Cortex of kidney (tissue), 1 donor: ENCODE measurements at places on chromosomes 7 and 10.
A peak's percentile ranks its signal among the peaks of the same experiment; 100 is the strongest.

DNA sequence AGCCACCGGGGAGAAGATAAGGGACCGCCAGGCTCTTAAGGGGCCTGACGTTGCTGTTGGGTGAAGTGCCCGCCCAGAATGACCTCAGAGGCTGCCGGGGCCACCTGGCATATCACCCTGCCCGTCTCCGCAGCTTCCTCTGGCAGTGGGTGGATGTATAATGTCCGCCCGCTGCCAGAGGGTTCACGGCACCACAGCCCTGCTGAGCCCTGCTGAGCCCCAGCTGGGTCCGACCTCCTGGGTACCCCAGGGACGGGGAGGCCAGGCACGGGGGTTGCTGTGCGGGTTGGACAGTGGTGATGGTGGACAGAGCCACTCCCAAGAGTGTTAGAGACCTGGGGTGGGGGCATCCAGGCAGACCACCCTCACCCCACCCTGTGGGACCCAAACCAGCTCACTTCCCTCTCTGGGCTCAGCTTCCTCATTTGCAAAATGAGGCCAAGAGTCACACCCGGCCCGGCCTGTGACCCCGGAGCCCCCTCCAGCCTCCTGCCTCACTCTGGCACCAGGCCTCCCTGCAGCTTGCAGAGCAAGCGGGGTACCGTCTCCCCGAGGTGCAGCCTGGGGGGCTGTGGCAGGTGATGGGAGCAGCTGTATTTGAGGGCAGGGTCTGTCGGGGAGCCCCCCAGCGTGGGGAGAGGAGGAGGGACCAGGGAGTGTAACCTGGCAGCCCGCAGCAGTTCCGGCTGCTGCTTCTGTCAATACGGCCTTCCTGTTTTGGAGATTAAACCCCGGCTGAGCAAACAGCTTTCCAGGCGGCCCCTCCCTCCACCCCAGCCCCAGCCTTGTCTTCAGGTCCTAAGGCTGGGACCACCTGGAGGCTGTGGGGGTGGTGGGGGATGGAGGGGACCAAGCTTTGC lies 8.4 kb upstream of the LFNG start:
- DNase-seq: no peak

GRCh38 chr7:116429986-116430619 lies 69.4 kb upstream of the CAV2 start:
- no peak for DNase-seq

GRCh38 chr10:83372646-83373045 lies 766.7 kb upstream of the GHITM start:
- no peak for DNase-seq

DNA sequence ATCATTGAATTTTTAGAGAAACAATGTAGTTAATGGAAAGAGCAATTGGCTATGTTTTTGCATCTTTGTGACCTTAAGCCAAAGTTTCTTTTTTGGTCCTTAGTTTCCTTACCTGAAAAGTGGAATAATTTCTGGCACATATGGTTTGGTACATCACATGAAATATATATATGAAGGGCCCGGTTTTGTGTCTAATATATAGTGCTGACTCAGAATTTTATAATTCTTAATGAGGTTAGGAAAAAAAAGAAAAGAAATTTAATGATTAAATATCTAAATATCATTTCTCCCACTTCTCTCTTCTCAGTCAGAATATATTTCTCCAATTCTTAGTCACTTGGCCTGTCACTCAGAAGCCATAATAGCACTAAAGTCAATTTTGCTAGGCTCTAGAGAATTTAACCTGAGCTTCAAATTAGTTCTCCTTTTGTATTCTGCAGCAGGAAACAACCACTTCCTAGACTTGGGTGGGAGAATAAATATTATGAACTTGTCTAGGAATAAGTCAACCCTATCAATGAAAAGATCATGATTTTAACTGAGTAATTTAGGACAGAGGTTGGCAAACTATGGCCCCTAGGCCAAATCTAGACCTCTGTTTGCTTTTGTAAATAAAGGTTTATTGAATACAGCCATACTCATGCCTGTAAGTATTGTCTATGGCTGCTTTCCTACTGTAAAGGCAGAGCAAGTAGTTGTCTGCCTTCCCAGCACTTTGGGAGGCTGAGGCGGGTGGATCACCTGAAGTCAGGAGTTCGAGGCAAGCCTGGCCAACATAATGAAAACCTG lies 34.6 kb downstream of the PPP1R9A start:
- DNase-seq: no peak

DNA sequence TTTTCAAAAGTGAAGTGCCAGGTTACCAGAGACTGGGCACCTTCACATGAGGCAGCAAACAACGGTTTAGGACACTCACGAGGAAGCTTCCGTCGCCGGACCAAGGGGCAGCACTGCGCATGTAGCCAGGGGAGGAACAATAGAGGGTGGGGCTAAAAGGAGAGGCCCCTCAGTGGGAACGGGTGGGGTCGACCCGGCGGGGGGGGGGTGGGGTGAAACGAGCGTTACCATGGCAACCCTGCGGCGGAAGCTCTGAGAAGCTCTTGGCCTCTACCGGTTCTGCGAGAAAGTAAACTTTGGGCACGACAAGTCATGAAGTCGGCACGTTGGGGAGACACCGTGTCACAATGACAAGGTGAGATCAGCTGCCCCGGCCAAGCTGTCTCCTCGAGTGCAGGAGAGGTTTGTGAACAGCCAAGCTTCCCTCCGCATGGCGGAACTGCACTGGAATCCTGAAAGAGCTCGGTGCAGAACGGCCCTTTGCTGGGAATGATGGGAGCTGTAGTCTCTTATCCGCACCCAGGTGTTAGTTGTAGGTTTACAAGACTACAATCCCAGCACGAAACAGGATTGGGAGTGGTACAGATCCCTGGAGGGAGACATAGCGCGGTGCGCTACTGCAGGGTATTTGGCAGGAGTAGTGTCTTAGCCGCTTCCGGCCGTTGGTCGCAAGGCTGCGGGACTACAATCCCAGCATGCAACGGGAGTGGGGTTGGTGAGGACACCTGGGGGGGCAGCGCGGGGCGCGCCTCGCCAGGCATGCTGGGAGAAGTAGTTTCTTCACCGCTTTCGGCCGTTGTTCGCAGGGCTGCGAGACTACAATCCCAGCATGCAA lies 72.8 kb upstream of the ZNF722 start:
- DNase-seq: no peak

- no peak for DNase-seq
Observed at GRCh38 chr10:17059197-17059688, 70.4 kb downstream of the CUBN start.

DNA sequence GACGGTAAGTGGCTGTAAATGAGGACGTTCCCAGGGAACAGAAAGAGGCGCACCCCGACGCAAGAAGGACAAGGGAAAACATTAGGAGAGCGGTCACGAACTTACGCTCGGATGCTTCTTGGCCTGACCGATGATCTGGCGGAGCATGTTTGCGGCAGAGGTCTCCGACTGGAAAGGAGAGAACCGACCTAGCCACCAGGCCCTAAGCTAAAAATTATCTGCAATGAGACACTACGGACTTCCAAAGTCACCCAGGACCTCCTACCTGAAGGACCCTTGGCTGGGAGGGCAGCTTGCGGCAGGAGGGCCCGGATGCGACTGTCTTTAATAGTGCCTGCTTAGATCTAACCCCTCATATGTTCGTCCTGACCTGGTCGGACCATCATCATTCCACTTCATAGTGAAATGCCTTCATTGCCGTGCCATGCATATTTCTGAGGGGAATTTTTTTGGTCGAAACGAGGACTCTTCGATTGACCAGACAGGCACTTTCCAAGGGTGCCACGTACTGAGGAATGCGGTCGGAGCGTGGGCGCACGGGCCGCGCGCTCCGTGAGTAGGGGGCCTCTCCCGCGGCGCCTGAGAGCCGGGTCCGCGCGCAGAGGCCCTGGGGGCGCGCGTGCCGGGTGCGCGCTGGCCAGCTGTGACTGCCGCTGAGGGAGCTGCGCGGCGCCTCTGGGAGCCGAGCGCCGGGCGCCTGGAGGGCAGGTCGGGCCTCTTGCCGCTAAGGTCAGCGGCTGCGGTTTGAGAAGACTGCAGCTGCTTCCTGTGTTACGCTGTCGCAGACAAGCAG lies 33.6 kb upstream of the PHF14 start:
- DNase-seq: peak; percentile 65

- DNase-seq: no peak
Observed at GRCh38 chr7:98472521-98472954, 71.6 kb upstream of the BAIAP2L1 start.

DNA sequence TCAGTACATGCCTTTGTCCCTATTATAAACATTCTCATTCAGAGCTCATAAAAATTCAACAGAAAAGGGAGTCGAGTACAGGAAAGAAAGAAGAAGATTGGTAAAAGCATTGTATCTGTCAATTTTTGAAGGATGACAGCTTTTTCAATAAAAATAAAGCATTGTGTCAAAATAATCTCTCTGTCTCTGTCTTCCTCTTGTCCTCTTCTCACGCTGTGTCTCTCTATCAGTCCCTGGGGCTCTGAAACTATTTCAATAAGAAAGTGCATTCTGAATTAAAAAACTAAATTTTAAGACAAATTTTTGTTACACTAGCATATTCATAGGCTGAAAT lies 248.4 kb downstream of the TNS3 start:
- no peak for DNase-seq

GRCh38 chr7:85239109-85239508 lies 52.3 kb upstream of the SEMA3D start:
- DNase-seq: no peak

- no peak for DNase-seq
Observed at GRCh38 chr10:95399183-95399582, 108.4 kb upstream of the PDLIM1 start.

- no peak for DNase-seq
Observed at GRCh38 chr7:128891942-128892269, 18.6 kb downstream of the KCP start.

GRCh38 chr7:101465576-101466196 lies 103.0 kb downstream of the COL26A1 start:
- DNase-seq: no peak

- DNase-seq: no peak
Observed at GRCh38 chr7:48140001-48140681, 31.1 kb upstream of the ABCA13 start.

- DNase-seq: no peak
Observed at GRCh38 chr10:7389346-7389745, 21.5 kb downstream of the SFMBT2 start.

- no peak for DNase-seq
Observed at GRCh38 chr10:107576746-107577145, 412.2 kb upstream of the SORCS1 start.

DNA sequence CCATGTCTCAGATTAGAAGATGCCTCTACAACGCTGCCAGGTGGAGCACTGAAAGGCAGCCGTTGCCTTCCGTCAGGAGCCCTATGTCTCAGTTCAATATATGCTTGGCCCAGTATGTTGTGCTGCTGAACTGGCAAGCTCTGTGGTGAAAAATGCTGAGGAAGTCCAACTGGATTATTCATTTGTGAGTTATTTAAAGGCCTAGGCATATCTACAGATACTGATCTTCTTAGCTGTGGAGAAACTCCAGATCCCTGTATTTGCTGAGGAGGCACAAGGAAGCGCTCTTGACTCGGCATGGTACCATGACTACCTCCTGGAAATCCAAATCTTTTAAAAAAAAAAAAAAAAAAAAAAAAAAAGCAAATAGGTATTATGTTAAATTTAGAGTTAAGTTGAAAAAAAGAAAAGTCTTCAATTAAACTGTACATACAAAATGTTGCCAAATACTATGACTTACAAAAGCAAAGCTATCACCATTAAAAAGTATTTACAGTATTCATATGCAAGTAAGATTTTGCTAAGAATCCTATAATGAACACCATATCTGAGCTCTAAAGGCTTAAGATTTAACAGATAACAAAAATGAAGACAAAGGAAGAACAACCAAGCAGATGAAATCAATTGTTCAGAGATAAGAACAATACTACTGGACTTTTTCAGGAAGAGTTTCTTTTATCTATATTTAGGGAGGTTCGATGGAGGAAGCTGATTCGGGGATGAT lies 152.4 kb downstream of the GALNT11 start:
- DNase-seq: no peak

GRCh38 chr10:114058297-114058696 lies 14.6 kb downstream of the ADRB1 start:
- DNase-seq: no peak

DNA sequence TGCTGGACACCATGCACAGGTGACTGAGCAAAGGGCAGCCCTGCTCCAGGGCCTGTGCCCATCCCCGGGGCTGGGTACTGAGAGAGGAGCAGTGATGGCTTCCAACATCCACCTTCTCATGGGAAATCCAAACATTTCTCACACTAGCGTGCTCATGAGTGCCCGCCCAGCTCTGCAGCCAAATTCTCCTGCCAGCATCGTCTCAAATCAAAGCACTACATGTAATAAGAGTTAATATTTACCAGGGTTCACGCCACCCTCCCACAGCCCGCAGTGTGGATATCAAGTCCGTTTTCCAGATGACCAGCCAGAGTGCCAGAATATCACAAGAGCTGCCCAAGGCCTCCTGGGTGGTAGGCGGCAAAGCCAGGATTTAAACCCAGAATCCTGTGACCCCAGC lies 12.1 kb downstream of the IL15RA start:
- no peak for DNase-seq
